GM12891 (cell line): ENCODE measurements at places on chromosomes 13 and 19.

DNA sequence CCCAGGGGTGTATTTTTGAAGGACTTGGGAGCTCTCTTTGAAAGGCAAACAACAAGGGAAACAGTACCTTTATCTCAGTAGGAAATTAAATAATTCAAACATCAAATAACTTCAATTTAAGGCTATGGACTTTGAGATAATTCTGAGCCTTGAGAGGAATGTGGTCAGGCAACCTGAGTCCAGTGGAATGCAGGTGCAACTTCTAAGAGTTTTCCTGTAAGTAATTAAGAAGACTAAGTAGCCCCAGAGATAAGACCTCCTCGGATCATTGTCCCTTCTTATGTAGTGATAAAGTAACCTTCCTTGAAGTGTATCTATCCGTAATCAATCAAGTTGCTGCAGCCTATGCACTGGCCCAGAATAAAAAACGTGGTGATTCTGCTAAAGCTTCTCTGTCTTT, 29.2 kb downstream of the ZNF701 start:
- DNase-seq = no peak

- no peak for DNase-seq
These were observed 27.1 kb downstream of the NAXD start for GRCh38 chr13:110642291-110642981.

GRCh38 chr13:111005364-111005763, 90.5 kb upstream of the ANKRD10 start:
- no peak for DNase-seq

DNA sequence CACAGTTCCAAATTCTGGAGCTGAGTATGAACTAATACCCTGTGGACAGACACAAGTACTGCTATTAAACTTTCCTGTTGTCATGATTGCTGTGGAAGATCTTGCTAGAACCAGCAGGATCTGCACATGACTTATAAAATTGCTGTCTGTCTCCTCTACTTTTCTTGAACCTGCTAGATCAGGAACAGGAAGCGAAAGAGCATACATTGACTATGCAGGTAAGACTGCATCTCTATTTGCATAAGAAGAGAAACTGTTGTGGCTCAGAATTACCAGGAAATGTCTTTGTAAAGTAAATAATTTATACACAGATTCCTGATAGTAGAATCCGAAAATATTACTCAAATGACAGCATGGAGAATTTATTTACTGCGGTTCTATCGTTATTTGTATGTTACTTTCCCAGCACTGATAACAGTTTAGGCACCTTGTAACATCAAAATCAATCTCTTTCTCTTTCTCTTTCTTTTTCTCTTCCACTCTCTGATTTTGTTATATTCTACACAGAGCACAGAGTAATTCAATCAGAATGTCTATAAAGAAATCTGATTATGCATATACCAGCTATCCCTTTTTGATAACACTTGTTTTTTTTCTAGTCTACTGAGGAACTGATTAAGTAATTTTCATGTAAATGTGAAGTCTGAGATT, 226.5 kb downstream of the MYO16 start:
- no peak for DNase-seq

GRCh38 chr19:1854542-1855039, 6.3 kb upstream of the REXO1 start:
- DNase-seq = no peak

- DNase-seq = no peak
These were observed 7.3 kb downstream of the RPS16 start for GRCh38 chr19:39428283-39429112.

GRCh38 chr13:30071969-30072817, 221.8 kb upstream of the UBL3 start:
- DNase-seq = no peak

DNA sequence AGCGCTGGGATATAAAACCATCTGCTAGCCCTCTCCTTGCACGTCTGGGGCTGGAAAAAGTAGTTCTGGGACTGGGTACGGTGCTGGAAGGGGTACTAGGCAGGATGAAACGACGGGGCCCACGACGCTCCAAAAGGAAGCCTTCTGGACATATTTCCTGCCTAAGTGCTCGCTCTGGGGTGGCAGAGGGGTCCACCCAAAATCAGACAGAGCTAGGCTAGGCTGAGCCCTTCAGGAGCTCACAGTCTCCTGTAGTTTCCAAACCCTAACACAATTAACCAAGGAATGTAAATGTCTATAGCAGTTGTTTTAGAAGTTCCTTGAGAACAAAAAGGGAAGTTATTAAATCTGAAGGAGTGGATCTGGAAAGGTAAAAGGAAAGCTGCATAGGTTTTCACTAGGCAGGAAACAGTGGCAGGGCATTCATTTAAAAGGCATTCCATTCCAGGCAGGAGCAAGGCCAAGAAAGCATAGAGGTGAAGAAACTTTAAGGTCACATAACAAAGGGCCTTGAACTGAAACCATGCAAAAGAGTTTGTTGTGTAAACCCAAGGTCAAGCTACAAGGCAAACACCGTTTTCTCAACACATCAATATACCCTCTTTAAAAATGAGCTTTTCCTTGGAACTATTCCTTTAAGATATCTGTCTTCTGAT, 634 bp upstream of the DIAPH3 start:
- DNase-seq = no peak

DNA sequence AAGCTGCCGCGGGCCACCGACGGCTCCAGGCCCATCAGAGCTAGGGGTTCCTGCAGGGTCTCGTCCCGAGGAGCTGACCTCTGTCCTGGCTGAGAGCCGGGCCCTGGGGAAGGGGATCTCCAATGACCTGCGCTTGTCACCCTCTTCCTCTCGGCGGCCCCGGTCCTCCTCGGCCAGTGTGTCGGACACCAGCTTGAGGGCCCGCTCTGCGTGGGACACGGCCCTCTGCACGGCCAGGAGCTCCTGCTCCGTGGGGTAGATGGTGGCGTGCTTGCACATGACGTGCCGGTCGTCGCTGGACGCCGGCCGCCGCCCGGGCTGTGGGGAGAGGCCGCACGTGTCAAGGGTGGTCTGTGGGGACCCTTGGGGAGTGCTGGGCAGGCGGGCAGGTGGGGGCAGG, 32.7 kb upstream of the MATK start:
- DNase-seq = no peak

DNA sequence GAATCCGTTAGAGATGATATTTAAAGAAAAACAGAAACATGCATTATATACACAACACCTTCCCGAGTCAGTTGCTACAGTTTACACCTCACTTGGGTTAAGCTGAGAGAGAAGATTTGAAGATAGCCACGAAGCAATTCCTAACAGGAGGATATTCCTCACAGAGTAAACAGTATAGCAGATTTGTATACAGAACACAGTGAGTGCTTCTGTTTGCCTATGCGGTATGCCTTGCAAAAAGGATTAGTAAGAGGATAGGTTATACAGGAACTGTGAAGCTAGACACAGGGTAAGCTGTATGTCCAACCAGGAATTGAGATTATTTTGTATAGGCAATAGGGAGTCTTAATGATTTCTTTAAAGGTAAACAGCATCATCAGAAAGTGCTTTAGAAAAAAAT, 471.8 kb downstream of the LIG4 start:
- no peak for DNase-seq

DNA sequence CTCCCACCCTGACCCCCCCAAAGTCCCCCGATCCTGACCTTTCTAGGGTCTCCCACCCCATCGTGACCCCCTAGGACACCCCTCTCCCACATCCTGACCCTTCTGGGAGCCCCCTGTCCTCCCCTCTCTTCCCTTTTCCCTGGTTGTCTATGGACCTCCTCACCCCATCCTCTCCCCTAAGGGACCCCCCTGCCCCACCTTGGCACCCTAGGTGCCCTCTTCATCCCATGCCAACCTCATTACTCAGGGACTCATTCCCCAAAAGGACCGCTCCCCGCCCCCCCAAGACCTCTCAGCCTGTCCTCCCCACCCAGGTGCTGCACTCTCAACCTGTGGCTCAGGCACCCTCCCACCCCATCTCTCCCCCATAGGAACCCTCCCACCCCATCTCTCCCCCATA, 2.1 kb downstream of the MAP2K2 start:
- no peak for DNase-seq

GRCh38 chr19:44909775-44910174, 4.2 kb downstream of the APOE start:
- DNase-seq = no peak

DNA sequence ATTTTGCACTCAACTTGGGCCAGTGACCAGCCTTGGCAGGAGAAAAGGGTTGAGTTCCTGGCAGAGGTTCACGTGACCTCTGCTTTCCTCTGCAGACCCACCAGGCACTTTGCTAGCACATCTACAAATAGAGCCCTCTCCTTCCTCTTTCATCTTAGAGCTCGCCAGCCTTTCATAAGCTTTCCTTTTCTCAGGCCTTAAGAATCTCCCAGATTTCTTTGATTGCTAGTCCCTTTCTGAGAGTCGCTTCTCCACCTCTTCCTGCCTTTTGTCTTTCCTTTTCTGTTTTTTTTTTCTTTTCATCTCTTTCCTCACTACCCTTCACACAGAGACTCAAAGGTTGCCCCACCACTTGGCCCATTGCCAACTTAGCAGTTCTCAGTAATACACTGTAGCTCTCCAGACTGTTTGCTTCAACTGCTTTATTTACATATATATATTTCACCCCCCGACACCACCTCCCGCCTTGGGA, 375.7 kb upstream of the SPRY2 start:
- DNase-seq = no peak

DNA sequence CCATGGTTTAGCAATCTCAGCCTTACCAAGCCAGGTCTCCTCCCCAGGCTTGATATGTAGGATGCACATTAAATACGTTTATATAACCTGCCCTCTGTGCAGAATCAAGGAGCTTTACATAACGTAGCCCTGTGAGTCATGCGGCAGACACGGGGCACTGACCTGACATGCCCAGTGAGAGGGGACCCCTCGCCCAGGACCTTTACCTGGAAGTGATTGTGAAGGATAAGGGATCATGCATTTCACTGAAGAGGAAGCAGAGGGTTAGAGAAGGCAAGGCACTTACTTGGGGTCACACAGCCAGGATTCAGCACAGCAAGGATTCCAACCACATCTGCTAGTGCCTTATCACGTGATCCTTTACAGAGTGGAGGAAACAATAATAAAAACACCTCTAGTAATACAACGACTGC, 18.9 kb upstream of the FOSB start:
- DNase-seq = no peak

DNA sequence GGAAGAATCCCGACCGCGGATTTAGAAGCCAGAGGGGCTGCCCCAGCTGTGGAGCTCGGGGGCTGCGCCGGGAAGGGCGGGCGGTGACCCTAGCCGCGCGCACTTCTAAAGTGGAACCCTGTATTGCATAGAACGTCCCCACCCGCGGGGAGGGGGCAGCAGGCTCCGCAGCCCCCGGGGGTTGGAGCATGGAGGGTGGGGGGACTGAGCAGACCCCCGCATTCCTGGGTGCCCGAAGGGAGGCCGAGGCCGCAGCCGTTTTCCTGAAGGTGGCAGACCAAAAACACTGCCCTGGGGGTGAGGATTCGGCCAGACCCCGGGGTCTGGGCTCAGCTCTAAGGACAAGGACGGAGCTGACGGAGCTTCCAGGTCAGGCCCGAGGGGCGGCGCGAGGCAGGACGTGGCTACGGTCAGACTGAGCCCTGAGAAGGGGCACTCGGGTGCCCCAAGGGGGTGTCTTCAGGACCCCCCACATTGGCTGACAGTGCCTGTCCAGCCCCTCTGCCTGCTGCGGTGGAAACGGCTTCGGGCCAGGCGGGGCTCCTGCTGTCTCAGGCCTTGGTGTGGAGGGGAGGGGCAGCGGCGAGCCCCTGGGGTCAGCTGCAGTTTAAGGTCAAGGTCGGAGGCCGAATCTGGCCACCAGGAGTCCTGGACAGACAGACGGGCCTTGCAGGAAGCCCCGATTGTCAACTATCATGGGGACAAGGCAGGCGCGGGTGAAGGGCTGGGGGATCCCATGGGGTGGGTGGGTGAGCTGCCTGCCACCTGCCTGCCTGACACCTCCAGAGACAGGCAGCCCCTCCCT, 12.6 kb downstream of the MKNK2 start:
- no peak for DNase-seq

DNA sequence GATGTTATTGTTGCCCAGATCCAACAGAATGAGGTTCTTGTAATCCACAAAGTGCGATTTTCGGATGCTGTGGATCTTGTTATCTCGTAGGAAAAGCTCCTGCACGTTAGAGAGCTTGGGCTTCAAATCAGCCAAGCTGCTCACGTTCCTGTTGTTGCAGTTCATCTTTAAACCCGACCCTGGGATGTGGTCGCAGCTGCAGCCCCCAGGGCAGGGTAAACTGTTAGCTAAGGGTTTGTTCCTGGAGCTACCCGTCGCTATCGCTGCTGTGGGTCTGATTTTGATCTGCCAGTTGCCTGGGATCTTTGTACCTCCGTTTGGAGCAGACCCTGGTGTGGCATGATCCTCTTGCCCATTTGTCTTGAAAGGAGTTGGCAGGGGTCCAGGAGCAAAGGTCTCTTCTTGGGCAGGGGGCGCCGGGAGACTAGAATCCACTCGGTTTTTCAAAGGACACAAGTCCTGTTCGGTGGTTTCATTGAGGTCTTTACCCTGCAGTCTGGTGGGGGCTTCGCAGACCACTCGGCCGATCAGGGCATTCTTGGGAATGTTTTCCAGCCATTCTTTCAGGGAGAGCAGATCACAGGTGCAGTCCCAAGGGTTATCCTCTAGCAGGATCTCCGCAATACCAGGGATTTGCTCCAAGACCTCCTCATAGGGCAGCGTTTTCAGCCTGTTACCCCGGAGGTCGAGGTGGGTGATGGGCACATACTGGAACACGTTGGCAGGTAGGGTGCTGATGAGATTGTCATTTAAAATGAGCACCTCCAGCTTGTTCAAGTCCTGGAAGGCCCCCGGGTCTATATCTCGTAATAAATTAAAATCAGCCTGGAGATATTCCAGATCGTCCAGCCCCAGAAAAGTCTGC, 1.8 kb downstream of the SLITRK1 start:
- DNase-seq = no peak

DNA sequence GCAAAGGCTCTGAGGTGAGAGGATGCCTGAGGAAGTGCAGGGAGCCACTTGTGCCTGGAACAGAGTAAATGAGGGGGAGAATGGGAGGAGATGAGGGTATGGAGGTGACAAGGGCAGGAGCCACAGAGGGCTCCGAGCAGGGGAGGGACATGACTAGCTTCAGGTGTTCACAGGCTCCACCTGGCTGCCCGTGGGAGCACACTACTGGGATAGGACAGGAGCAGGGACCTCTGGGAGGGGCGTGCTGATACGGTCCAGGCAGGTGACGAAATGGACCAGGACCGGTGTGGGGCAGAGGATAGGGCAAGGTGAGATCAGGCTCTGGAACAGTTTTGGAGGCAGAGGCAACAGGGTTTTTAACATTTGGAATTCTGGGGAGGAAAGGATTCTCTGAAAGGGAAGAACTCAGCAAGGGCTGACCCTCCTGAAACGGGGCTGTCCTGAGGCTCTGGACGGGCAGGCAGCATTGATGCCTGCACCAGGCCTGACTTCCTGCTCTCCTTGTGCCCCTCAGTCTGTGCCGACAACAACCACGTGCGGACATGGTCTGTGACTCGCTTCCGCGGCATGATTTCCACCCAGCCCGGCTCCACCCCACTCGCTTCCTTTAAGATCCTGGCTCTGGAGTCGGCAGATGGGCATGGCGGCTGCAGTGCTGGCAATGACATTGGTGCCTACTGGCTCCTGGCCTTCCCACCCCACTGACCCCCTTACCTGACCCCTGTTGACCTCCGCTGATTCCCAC, 11.6 kb downstream of the SHKBP1 start:
- no peak for DNase-seq
